NCI-H2029 (cell line): ENCODE measurements at places on chromosomes 11 and 22.

DNA sequence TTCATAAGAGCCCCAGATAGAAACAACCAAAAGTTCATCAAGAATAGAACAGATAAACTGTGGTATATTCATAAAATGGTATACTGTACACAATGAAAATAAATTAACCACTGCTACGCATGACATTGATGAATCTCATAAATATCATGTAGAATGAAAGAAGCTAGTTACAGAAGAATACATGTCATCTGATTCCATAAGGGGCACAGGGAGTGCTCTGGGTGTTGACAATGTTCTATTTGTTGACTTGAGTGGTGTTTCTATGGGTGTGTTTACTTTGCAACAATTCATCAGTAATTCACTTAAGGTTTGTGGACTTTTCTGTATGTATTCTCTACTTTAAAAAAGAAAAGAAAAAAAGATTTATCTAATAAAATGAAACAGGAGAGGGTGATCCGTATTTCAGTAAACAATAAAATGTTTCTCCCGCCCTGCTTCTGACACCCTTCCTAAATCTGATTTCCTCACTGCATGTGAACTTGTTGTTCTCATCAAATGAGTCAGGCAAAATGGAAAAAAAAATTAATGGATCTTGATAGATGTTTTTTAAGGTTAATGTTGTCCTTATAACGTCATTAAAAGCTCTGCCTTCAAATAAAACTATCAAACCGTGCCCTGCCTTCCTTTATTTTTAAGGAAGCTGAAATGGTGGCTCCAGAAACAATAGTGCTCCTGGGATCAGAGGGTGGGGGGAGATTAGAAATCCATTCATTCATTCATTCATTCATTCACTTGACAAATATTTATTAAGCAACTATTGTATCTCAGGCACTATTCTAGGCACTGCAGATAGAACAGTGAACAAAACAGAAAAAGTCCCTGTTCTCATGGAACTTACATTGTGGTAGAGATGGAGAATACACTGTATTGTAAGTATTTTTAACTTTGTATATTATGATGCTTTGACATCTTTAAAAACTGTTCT lies 77.2 kb upstream of the CD44 start:
- peak; percentile 68 for DNase-seq

DNA sequence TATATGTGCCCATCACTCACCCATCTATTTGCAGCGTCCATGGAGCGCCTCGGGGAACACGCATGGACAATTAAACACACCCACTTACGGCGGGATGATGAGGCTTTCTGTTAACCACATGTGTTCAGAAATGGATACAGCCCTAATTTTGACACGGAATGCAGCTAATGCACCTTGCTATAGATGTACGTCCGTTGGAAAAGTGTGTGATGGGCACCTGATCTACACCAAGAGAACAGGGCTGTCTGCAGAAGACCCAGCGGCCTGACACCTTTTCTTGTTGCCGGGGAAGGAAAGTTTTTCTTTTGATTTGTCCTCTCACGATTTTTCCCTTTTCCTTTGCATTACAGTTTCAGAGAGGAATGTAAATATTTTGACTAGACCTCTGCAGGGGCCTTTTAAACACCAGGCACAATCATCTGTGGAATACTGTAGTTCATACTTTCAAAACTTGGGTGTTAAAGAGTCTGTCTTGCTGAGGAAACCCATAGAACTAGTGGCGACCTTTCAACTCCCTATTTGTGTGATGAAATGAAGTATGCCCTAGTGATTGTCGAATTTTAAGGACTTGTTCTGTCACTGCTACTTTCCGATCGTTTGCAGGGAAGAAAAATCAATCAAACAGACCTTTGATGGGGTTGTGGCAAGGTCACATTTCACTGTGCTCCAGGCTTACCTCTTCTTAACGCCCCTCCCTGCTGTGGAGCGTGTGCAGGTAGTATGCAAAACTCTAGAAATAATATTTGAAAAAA lies 16.5 kb upstream of the PAX6 start:
- no peak for DNase-seq

DNA sequence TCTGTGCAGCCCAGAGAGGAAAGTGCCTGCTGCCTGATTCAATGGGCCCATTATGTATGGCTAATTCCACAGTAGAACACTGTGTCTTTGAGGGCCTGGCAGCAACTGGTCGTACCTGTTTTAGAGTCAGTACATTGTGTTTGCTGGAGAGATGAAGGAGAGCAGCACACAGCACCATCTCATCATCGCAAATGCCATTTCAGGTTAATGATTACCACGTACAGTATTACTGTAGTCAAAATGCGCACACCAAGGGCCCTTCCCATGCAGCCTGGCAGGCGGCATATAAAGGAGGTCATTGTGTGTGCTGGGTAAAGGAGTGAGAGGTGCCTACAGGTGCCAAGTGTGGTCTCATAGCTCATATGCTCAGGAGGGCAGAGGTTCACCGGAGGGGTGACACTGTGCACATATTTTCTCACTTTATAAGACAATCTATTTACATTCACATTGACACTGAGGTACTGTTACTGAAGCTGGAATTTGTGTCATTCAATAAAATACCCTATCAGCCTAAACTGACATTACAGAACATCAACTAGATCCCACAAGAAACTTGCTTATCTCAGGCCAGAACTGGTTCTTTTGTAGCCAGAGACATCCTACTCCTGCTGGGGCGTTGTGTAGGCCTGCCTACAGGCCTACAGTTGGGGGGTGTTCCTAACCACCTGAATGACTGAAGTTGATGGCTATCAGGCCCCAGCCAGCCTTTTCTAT lies 90.4 kb downstream of the APIP start:
- peak; percentile 51 for DNase-seq

DNA sequence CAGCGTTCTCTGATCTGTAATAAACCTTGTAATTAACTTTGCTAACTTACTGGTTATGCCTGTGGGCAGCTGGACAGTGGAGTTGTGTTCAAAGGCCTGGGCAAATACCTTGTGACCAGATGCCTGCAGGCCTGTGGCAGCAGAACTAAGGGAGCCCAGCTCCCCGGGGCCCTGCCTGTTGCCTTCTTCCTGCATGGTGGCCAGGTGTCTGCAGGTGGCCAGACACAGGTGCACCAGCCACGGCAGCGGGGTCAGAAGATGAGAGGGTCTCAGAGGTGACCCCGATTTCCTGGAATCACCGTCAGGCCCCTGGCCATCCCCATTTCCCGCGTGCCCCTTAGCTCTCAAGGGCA lies 127.2 kb downstream of the OSBP2 start:
- no peak for DNase-seq

DNA sequence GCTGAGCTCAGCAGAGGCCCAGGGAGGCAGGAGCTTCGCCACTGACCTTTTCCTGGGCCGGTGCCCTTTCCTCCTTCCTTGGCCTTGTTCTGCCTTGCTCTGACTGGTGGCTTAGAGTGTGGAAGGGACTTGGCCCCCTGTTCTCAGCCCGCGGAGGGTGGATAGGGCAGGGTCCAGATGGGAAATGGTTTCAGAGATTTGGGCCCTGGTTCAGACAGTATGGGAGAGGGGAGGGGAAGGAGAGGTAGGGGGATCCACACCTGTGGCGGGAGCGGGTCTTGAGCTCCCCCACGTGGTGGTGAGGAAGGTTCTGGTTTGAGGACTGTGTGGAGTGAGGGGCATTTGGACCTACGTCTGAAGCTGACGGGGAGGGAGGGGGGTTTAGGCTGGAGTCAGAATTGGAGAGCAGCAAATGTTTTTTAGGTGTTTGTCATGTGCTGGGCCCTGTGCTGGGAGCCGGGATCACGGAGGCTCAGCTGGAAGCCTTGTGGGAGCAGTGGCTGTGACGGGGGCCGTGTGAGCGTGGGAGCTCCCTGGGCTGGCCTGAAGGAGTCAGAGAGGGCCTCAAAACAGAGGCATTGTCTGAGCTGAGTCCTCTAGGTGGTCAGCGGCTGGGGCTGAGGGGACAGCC lies 27.2 kb downstream of the SHANK3 start:
- no peak for DNase-seq
